ENCODE measurements at places on chromosomes 1 and 21. TPM values are rescaled to one million over a fixed set of nuclear protein-coding genes. Genes with fewer than 3 reads are reported as not detected.

The ST6GALNAC3 gene
- 64.8 TPM for total RNA-seq

DNA sequence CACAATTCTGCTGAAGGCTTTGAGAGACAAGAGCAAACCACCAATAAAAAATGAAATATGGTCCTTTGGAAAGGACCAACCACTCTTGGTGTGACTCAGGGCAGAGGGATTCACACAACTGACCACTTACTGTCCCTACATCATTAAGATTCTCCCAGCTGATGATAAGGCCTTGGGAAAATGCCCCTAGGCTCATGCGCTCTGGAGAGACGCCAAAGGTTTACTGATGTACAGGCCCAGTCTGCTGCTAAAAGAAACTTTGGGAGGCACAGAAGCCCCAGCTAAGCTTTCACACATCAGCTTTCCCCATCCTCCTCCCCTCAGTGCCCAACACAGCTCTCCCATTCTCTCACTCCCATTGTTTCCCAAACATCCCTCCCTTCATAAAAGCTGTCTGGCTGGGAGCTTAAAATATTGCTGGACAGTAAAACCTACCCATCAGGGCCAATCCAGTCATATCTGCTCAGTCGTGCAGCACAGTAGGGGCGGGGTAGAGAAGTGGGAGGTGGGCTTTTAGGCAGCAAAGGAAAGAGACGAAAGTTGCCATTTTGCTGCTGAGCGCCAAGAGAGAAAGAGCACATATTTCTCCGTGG, at the start of gene GJA8:
Gene GJA8 (plus strand): TSS at position 543 of the 593 bp plus-strand sequence. CDS start 5,161 bp downstream, outside the sequence.
- no peak for DNase-seq

GRCh38 chr21:43321111-43321510, 105.8 kb downstream of the SIK1 start:
- no peak for DNase-seq

GRCh38 chr1:224873434-224874369, 55.8 kb upstream of the DNAH14 start:
- DNase-seq: no peak

The ELF3 gene
- total RNA-seq: 112 TPM

- no peak for DNase-seq
Measured at GRCh38 chr1:99808391-99809115, 41.6 kb upstream of the AGL start.

GRCh38 chr1:197510691-197511378, 242.8 kb downstream of the CRB1 start:
- DNase-seq: no peak

DNA sequence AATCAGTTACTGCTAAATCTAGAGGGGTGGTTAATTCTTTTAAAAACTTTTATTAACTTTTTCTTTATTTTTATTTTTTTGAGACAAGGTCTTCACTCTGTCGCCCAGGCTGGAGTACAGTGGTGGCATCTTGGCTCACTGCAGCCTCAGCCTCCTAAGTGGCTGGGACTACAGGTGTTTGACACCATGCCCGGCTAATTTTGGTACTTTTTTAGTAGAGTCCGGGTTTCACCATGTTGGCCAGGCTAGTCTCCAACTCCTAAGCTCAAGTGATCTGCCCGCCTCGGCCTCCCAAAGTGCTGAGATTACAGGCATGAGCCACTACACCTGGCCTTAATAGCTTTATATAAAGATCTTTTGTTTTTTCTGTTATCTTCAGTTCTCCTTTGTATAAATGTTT, 11.9 kb downstream of the ZYG11B start:
- DNase-seq: no peak

DNA sequence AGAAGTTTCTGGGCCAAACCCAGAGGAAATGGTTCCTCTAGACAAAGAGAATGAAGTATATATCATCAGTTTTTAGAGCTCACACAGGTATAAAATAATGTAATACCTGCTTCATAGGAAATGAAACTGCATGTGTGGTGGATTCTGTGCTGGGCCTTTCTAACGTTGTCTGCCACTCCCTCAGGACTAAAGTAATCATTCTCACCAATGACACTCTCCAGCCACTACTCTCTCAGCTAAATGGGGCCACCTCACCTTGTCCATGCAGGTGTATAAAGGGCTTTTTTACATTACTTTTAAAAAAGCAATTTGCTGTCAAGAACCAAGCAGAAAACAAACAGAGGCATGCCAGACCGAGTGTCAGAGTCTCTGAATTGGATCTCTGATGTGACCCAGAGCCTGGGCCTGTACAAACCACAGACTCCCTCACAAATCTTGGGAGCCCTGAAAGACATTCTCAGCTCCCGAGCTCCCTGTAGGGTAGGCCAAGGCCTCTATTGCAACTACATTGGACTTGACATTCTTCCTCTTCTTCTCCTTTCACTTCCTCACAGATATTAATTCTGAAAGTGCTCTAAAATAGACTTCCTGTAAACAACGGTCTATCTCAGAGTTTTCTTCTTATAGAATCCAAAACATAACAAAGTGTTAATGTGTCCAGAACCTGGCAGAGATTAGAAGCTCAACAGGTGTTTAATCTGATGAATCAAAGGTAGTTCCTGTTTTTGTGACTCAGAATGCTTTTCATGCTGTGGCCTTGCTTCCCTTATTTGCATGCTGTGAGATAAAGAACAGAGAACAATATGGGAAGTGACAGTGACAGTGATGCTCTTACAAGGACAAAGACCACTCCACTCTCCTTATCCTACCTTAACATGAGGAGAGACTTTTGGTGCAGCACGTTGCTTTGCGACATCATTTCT, 8.6 kb downstream of the AIM2 start:
- no peak for DNase-seq

DNA sequence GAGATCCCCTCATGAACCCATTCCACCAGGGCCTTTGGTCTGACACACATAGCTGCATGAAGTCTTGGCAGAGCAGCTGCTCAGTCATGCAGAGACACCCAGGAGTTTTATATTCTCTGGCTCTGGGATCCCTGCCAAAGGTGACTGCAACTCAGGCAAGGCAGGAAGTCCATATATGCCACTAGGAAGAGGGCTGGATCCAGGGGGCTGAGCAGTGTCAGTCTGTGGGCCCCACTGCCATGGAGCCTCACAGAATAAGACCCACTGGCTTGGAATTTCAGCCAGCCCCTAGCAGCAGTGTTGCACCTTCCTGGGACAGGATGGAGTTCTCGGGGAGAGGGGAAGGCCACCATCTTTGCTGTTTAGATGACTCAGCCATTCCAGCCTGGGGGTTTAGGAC, 199.7 kb downstream of the TBX15 start:
- no peak for DNase-seq

The C1orf167 gene
- not detected for total RNA-seq
